ENCODE measurements at places on chromosomes 5 and 9.

- DNase-seq = no peak
These were observed 567.1 kb downstream of the TLR4 start for GRCh38 chr9:118271331-118271730.

DNA sequence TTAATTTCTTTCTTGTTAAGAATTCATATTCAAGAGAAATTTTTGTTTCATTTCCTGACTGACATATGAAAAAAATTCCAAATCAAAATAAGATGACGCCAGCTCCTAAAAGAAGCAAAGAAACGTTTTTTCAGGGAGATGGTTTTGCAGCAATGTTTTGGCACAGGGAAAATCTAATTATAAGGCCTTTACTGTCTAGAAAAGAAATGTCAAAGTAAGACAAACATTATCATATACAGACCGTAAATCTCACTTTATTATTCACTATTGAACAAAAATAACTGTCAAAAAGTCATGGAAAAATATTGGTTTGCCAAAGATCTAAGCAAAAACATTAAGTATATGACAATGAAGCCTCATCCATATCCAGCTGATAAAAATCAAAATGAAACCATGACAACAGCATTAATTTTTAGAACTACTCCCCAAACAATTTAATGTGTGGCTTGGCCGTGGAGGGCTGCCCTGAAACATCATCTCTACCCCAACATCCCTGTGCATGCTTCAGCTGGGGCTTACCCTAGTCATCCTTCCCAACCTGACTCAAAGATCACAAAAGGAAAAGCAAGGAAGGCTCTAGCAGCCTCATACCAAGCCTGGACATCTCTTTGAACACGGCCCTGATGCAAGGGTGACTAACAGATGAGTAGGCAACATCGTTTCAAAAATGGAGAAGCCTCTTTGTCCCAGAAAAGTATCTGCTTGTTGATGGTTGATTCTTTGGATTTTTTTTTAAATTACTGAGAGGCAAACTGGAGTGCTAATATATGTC, 95.6 kb downstream of the ARSB start:
- no peak for DNase-seq

DNA sequence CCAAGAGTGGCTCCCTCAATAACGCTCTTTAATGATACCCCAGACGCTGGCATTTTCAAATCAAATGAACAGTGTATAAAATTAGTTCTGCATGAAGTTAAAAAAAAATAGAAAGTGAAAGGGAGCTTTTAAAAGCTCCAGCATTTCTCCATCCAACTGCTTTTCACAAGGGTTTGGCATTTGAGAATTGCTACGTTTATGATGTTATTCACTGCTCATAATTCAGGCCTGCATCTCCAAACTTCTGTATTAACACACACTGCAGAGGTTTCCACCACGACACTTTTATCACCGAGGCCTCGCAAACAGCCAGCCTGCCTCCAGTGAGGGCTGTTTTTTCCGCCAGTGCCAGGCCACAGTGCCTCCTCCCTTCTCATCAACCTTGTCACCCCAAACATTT, 205.5 kb upstream of the EFNA5 start:
- no peak for DNase-seq

- DNase-seq = no peak
These were observed 784.6 kb upstream of the NUDT12 start for GRCh38 chr5:104347119-104347708.

DNA sequence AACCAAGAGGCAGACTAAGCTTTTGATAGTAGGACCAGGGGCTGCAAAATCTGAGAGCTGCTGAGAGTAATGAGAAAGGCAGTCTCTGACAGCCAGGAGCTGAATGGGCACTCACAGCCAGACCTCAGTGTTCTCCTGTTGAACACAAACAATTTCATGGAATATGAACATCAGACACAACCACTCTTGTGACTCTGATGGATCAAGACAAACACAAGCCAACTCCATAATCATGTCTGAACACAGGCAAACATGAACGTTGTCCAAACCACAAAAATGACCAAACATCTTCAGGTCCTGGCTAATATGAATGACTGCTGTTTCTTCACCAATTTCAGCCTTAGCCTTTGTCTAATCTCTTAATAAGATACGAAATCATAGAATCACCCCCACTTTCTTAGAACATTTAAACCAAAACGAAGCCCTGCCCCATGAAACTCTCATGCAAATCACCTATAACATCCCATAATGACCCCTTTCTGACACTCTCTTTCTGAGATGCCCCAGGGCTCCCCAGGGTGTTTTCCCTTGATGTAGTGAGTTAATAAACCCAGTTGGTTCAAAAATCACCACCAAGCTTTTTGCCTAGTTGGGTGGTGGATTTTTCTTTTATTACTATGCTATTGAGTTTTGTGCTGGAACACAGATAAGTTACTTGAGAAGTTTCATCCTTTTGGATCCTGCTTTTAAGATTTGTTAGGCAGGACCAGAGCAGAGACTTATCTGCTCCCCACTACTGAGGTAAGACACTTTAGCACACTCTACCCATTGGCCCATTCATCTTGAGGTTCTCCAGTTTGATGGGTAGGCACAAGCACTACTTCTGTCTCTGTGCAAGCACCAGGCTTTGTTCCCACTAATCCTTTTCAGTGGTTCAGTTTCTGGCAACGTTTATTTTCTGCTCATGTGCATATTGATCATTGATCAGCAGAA, 5.9 kb upstream of the ERAP2 start:
- DNase-seq = no peak

DNA sequence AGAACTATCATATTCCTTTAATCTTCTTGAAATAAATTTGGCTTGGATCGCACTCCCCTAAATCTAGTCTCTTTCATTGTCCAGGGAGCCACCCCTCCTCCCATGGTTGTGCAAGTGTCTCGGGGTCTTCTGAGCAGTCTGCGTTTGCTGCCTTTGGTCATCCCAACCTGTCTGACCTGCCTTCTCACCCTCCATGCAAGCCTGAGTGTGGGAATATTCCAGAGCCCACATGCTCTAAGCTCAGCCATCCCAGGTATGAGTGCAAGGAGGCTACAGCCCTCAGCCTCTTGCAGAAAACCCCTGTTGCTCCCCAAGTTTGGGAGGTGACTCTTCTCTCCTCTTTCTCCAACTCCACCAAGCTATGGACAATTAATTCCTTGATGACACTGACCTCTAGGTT, 7.7 kb upstream of the CTSL start:
- DNase-seq = no peak

GRCh38 chr5:143056792-143057579, 286.8 kb downstream of the ARHGAP26 start:
- DNase-seq = no peak

- DNase-seq = no peak
These were observed 69.1 kb downstream of the CXXC5 start for GRCh38 chr5:139717221-139717620.

GRCh38 chr9:135087489-135087792, at the start of gene OLFM1:
OLFM1 (plus strand) TSS chr9:135087668; CDS start chr9:135087990, 322 bp downstream.
- DNase-seq = no peak

- DNase-seq = no peak
These were observed 155.8 kb downstream of the DAB2IP start for GRCh38 chr9:121807069-121807822.

DNA sequence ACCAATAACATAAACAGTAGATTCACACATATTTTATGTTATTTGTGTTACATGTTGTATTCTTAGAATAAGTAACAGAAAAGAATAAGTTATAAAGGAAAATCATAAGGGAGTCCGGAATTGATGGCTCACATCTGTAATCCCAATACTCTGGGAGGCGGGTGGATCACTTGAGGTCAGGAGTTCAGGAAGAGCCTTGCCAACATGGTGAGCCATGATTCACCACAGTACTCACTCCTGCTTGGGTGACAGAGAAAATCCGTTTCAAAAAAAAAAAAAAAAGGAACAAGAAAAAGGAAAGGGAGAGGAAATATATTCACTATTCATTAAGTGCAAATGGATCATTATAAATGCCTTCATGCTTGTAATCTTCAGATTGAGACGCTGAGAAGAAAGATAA, 533.3 kb upstream of the CDH9 start:
- DNase-seq = no peak

All from stimulated activated CD4-positive, alpha-beta T cell treated with anti-CD3 and anti-CD28 coated beads, Interleukin-1b, Interleukin-23, amount 100 ng/mL, for 4 hours (primary cell).